ENCODE measurements at places on chromosomes 12 and 14.
A peak's percentile ranks its signal among the peaks of the same experiment; 100 is the strongest.

GRCh38 chr12:3777206-3777809 lies 24.4 kb upstream of the CRACR2A start:
- peak; percentile 74 for DNase-seq

DNA sequence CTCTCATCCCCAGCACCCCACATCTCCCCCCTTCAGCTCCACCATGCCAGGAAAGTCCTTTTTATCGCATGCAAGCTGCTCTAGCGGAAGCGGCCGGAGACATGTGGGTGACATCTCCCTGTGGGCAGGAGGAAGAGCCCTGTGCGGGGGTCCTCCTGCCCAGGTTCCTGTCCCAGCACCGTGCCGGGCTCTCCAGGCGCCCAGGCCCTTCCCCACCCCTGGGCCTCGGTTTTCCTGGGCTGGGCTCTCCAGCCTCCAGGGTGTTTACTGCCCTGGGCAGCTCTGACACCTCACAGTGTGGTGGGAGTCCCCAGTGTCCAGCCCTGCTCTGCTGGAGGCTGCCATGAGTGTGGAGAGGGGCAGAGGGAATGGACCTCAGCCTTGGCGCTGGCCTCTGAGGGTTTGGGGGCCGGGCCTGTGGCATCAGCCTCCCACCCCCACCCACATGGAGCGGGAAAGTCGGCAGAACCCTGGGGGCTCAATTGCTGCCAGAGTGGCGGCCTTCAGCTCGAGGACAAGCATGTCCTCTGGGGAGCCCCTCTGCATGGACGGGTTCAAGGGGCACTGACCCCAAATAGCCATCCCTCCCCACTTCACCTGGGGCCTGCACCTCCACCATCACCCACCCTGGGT lies 16.9 kb downstream of the ASPG start:
- DNase-seq: no peak

- peak; percentile 55 for DNase-seq
These were observed 26.8 kb downstream of the EMP1 start for GRCh38 chr12:13223179-13223804.

GRCh38 chr12:1842183-1842904 lies 22.0 kb downstream of the LRTM2 start:
- DNase-seq: no peak

DNA sequence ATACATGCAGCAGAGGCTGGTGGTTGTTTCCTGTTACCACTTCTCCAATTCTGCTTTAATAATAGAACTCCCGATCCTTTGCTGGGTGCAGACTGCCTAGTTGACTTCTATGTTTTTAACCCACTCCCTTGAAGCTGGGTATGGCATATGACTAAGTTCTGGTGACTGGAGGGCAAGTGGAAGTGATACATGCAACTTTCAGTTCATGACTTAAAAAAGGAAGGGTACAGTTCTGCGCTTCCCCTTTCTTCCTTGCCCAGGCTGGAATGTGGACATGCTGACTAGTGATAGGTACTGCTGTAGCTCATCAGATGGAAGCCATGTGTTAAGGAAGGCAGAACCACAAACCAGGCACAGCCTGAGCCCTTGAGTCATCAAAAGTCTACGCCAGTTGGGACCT lies 2.4 kb upstream of the A2M start:
- no peak for DNase-seq

DNA sequence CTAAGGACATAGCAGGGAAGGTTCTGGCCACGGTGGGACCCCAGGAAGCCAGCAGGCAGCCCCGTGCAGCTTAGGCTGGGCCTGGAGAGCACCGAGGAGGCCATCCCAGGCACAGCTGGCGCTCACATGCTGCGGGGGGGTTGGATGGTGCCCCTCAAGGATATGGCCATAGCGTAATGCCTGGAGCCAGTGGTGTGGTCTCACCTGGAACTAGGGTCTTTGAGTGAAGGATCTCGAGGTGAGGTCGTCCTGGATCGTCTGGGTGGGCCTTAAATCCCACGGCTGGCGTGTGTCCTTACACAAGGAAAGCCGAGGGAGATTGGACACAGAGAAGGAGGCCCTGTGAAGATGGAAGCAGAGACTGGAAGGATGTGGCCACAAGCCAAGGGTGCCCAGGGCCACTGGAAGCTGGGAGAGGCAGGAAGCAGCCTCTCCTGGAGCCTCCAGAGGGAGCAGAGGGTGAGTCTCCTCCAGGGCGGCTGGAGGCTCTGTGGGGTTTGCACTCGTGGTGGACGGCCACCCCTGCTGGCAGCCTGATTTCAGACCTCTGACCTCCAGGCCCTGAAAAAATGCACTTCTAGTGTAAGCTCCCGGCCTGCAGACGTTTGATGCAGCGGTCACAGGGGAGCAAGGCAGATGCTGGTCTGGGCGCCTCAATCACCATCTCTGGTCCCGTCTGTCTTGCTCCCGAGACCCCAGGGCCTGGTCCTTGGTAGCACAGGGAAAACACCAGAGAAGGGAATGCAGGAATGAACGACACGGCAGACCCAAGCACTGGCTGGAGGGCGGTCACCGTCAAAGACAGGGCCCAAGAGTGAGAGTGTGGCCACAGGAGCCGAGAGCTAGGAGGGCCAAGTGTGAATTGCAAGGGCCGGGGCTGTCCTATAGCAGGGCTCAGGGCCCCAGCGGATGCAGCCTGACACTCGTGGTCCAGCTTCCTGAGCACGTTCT lies 218.6 kb downstream of the KIF26A start:
- no peak for DNase-seq

DNA sequence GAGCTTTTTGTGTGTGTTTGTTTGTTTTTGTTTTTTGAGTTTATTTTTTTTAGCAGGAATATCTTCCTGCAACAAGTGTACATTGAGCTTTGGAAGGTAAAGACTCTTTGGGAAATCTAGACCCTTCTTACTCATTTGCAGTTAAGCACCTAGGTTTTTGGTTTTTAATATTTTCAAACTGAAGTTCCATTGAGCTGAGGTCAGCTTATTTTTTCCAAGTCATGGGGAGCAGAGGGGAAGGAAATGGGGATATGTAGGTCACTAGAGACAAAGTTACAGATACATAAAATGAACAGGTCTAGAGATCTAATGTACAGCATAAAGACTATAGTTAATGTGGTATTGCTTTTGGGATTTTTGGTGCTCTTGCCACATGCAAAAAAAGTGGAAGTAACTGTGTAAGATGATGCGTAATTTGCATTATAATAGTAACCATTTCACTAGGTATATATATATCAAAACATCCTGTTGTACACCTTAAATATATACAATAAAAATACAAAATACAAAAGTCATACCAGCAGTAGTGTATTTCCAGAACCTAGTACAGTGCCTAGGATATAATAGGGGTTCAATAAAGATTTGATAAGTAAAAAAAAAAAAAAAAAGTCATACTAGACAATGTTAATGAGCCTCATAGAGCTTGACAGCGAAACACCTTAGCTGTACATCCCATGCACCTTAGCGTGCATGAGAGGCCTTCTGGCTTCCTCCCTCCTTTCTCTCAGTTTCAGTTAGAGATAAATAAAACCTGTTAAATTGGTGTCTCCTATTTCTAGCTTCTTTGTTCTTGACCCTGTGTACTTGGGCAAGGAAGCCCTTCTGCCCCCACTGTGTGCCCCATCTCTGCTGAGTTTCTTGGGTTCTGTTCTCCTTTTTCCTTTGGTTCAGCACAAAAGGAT lies 22.7 kb downstream of the CGRRF1 start:
- DNase-seq: no peak

GRCh38 chr12:57460468-57460784 lies 841 bp downstream of the GLI1 start:
- DNase-seq: peak; percentile 51

DNA sequence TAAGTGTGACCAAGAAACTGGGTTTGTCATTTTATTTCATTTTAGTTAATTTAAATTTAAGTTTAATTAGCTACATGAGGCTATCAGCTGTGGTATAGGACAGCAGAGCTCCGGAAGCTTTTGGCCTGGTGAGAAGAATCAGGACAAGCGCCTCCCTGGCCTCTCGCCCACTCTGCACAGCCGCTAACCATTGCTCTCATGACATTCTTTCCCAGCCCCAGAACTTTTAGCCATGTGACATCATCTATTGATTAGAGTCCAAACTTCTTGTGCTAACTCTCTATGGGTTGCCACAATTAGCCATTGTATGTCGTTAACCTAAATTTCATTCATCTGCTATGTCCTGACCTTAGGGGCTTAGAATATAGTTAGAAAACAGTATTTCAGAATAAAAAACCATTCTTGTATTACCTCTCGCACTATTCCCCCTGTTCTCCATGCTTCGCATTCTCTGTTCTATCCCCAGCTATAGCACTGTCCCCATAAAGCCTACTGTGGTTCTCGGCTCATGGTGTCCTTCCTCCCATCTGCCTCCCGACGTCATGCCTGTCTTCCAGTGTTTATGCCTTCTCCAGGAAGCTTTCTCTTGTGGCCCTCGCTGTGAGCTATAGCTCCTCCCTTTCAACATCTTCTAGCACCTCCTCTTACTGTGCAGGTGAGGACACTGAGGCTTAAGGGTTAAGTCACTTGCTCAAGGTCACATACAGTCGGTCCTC lies 23.5 kb downstream of the SSH1 start:
- DNase-seq: no peak

Measured in SW480 (cell line).